ENCODE measurements at places on chromosomes 4 and X.
A peak's percentile ranks its signal among the peaks of the same experiment; 100 is the strongest.

DNA sequence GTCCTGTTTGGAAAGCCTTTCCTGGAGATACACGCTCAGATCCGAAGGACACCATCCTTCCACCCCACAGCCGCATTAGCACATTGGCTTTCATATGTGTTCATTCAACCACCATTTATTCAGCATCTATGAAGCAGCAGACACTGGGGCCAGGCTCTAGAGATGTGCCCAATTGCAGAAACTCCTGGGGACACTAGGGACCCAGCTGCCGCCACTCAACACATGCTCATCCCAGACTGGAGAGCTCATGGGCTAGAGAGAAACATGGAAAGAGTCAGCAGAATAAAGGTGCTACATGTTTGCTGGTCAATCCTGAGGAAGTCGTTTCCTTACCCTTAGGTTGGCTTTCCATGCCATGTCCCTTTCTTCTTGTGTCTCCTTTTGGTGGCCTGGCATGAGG is 7.6 kb downstream of the CTAG1A start:
- no peak for DNase-seq

- DNase-seq, result no peak
Measured at GRCh38 chr4:186958726-186959350, 235.2 kb upstream of the FAT1 start.

- DNase-seq, result peak; percentile 71
Measured at GRCh38 chr4:145098675-145099037, 545 bp downstream of the ABCE1 start.

DNA sequence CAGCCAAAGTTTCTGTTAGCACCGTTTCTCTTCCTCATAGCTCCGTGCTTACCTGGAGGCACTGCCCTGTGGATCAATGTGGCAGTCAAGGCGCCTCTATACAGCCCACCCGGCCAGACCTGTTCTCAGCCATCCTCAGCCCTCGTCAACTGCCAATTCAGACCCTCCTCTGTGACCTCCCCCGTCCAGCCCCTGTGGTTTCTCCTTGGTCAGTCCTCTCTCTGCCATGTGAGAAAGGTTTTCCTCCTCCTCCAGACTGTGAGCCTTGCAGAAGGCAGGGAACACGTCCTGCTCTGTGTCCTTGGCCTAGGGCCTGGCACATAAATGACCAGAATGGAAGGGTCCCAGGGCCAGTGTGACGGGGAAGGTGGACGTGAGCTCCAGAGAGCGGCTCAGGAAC is 174.6 kb upstream of the PSAPL1 start:
- no peak for DNase-seq

GRCh38 chr4:48194971-48195370 is 60.9 kb upstream of the TXK start:
- DNase-seq, result no peak

DNA sequence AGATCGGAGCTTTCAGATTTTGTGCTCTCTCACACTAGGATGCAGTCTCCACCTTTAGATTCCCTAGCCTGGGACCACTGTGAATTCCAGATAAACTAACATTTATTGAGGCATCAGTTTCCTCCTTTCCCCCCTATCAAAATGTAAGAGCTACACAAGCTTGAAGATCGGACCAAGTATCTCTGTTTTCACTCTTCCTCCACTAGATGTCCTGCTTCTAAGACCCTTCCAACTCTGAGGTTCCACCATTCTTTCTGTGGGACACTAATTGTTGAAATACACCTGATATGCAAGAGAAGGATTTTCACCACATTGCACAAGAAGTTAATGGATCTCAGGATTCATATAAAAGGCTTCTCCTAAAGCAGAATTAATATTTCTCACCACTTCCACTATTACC is 43.0 kb upstream of the PHOX2B start:
- no peak for DNase-seq

GRCh38 chr4:7390906-7391636 is 43.7 kb downstream of the PSAPL1 start:
- DNase-seq, result no peak

GRCh38 chr4:7124689-7125442 is 57.0 kb upstream of the GRPEL1 start:
- DNase-seq, result no peak

DNA sequence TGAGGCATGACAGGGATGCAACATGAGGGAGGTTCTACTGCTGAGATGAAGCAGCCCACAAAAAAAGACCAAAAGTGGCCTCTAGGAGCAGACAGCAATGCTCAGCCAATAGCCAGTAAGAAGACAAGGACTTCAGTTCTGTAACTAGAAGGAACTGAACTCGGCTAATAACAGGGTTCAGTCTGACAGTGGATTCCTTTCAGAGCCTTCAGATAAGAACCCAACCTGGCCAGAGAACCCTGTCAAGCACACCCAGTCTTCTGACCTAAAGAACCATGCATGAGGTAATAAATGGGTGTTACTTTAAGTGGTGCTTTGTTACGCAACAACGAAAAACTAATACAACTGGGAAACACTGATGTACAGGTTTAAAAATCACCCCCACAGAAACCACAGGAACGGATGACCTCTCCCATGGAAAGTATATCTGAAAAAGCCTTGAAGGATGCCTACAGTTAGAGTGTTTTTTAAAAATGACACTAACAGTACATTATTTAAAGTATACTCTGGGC is 94.6 kb downstream of the PAPSS1 start:
- no peak for DNase-seq

DNA sequence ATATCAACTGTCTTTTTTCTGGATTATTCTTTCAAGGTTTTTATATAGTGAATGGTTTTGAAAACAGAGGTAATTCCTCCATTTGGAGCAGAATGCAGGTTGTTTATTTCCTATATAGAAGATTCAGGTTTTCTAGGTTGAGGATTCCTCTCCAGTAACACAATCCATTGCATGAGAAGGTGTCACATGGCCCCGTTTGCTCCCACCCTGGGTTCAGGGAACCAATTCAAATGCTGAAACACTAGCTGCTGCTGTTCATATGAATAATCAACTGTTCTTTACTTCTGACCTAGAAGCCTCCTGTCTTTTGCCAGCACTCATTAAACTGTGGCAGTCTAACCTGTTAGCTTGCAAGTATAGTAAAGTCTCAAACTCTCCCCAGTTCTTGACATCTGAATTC is 1316.9 kb upstream of the TENM3 start:
- DNase-seq, result no peak

DNA sequence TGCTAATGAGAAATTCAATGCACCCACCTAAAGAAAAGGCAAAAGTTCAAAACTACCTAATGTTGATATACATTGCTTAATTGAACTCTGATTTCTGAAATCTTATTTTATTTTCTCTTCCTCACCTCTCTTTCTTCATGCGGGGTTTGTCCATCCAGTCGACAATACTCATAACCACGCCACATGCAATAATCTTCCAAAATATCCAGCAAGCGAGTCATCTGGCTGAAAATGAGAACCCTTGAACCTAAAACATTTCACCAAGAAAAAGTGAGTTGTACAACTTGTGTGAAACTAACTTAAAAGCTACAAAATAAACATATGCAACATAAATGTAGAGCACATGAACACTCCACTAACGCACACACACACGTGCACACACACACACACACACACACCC is 26.7 kb downstream of the SMARCA1 start:
- DNase-seq, result no peak

DNA sequence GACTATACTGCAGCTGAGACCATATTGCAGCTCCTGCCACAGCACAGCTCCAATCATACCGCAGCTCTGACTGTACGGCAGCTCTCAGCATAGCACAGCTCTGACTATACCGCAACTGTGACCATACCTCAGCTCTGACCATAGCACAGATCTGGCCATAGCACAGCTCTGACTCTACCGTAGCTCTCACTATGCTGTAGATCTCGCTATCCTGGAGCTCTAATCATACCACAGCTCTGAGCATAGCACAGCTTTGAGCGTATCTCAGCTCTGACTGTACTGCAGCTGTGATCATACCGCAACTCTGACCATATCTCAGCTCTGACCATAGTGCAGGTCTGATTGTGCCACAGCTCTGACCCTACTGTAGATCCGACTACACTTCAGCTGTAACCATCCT is 139.2 kb downstream of the ASMT start:
- DNase-seq, result no peak

GRCh38 chrX:69031971-69032391 is 133.3 kb downstream of the PJA1 start:
- DNase-seq, result no peak

DNA sequence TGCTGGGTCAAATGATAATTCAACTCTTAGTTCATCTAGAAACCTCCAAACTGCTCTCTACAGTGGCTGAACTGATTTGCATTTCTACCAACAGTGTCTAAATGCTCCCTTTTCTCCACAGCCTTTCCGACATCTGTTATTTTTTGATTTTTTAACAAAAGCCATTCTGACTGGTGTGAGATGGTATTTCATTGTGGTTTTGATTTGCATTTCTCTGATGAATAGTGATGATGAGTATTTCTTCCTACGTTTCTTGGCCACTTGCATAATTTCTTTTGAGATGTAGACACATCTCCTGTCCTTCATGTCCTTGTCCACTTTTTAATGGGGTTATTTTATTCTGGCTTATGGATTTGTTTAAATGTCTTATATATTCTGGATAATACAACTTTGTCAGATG is 298.2 kb upstream of the ARSJ start:
- no peak for DNase-seq

DNA sequence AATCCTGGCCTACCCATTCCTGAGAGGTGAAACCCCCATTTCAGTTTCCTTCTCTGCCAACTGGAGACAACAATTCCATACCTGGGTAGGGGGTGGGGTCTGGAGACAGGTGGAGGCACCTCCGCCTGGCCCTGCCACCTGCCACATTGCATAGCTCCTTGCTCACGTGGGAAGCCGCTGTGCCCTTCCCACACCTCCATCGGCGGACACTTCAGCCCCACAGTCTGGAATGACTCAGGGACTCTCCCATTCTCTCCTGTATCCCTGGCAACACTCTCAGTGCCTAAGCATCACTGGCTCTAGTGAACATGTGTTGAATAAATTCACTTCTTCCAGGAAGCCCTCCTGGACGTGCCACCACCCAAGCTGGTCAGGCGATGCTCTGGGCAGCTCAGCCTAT is 21.7 kb downstream of the PPP2R2C start:
- DNase-seq, result no peak

- DNase-seq, result no peak
Measured at GRCh38 chr4:182893047-182893446, 24.1 kb downstream of the DCTD start.

DNA sequence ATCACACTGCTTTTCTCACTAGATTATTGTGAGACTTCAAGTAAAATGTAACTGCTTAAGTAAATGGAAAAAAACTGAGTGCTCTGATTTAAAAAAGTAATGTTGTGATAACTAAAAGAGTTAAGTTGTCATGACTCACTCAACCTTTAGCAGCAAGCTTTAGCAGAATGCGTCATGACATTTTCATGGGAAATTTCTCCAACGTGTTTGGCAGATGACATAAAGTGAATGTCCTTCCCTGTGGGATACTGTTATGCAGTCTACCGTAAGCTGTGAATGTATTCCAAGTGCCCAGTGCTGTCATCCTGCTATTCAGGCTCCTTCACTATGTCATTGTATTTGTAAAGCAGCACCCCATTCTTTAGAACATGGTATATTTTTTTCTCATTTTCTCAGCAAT is 136.2 kb downstream of the CPXCR1 start:
- DNase-seq, result no peak

DNA sequence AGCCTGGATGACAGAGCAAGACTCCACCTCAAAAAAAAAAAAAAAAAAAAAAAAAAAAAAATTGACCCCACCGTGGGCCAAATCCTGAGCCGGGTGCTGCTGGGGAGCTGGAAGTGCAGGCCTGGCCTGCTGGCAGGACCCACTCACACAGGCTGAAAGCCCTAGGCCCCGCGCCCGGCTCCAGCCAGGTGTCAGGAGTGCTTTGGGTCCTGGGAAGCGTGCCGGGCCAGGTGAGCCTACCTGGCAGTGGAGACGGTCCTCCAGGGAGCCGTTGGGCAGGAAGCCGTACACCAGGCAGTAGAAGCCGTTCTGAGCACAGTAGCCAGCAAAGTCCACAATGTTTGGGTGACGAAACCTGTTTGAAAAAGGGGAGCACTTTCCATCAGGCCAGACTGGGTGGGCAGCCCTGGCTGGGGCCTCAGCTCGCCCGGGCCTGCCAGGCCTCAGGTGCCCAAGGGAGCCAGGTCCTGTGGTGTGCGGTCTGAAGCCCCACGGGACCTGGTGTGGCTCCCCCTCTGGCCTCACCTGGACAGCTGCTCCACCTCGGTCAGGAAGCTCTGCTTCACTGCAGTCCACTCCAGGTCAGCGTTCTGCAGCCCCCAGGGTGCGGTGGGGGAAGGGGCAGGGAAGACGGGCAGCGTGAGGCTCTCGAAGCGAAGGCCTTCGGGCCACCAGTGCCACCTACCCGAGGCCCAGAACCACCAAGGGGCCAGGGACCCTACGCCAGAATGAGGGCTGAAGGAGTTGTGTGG is 1.8 kb downstream of the IRAK1 start:
- DNase-seq, result no peak

Data from pons (tissue), 1 donor.